Activated naive CD8-positive, alpha-beta T cell treated with anti-CD3 and anti-CD28 coated beads for 36 hours (primary cell): ENCODE measurements at places on chromosomes 7 and 10. TPM values are rescaled to one million over a fixed set of nuclear protein-coding genes. Genes with fewer than 3 reads are reported as not detected.
A peak's percentile ranks its signal among the peaks of the same experiment; 100 is the strongest.

DHX32 gene
- total RNA-seq, result 27.8 TPM

GRCh38 chr10:16583382-16583781, 61.7 kb upstream of the C1QL3 start:
- no peak for DNase-seq
- no peak overlapping the region for H3K27ac ChIP-seq
- H3K4me1 ChIP-seq, result no peaks in the 10 kb centered on the region

- H3K27me3 ChIP-seq, result no peaks in the 10 kb centered on the region
- no peaks in the 10 kb centered on the region for H3K4me1 ChIP-seq
- no peak overlapping the region for H3K4me3 ChIP-seq
Observed at GRCh38 chr7:86199881-86200614, 443.7 kb upstream of the GRM3 start.

DNA sequence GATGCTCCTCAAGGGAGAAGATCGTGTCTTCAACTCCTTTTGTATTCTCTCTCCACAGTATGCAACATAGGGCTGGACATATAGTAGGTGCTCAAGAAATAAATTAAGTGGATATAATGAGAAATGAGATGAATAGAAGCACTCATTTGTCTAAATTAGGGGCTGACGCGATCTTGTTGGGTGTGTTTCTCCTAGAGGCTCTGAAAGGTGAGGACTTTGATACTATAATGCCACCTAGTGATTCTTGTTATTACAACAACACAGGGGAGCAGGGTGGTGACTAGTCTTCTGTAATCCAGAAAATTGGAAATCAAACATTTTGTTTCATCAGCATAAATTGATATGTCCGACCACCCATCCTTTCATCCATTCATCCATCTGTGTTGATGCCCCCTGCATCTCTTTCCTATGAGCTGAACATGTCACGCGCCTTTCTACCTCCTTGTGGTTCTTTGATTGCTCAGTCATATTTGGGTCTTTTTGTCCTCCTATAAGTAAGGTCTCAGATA, 3.5 kb upstream of the CFAP58 start:
- no peaks in the 10 kb centered on the region for H3K27me3 ChIP-seq
- peaks cover 25% of the 10 kb centered on the region for H3K4me1 ChIP-seq
- H3K4me3 ChIP-seq, result no peak overlapping the region
- no peak overlapping the region for H3K27ac ChIP-seq
- no peak for DNase-seq

AOAH gene
- 5.3 TPM for total RNA-seq

PDSS1 gene
- 30.7 TPM for total RNA-seq

- H3K4me1 ChIP-seq, result peaks cover 4% of the 10 kb centered on the region
- no peak overlapping the region for H3K27ac ChIP-seq
- H3K36me3 ChIP-seq, result no peaks in the 10 kb centered on the region
- DNase-seq, result no peak
- no peak overlapping the region for H3K4me3 ChIP-seq
Observed at GRCh38 chr10:279655-280054, 144.4 kb downstream of the ZMYND11 start.

DNA sequence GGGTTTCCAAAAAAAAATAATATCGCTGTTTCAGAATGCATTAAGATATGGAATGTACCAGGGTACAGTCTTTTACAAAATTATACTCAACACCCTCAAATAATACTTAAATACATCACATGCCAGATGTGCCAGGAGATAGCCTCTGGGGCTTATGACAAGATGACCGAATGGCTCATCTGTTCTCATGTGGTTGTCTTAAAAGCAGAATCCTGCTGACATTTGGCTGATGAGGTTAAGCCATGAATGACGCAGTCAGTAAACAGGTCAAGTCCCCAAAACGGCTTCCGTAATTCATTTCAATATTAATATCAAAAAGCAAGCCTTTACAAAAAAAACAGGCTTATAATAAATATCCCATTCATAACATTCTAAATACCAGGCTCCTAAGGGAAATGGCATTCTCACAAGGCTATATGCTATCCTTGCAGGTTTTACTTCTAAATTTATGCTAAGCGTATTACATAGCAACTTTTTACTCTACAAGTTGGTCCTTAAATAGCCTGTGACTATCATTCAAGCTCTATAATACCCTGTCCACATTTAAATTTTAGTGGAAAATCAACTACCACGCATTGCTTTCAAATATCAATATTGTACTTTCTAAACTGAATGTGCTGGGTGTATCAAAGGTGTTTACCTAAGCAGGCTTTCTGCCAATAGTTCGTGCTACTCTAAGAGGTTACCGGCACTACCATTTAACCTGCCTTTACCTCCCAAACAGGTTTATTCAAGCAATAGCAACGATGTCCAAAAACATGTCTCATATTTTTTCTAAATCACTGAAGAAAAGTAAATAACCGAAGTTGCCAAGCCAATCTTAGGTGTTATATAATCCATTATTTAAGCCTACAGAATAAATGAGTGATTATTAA, 15.6 kb downstream of the SMURF1 start:
- no peak overlapping the region for H3K27ac ChIP-seq
- H3K4me3 ChIP-seq, result no peak overlapping the region
- peaks cover 4% of the 10 kb centered on the region for H3K36me3 ChIP-seq
- H3K4me1 ChIP-seq, result peaks cover 41% of the 10 kb centered on the region

OR2A42 gene
- not detected for total RNA-seq

DNA sequence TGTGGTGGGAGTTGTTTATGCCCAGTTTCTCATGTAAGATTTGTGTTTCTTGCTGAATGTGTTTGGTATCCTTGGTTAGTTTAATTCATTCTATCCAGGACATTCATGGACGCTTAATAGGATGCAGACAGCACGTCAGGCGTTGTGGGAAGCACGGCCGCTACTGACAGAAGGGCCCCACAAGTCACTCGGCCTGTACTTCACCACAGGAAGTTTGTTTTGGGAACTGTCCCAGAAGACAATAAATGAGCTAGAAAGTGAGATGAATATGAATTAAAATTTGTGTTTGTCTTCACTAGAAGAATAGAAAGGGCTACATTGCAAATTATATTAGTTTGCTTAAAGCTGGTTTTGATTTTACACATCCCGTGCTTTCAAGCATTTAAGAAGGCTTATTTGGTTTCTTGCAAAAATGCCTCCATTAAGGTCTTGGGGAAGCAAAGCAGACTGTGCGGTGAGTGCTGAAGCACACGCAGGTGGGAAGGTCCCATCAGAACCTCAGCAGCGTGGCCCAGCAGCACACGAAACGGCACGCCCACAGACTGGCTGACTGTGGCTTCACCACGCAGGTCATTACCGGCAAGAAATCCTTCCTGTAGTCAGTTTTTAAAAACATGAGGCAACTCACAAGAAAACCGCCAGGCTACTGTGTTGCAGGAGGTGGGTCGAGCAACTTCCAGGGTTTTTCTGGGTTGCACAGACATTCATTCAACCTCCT, 74.1 kb downstream of the VIPR2 start:
- DNase-seq, result peak; percentile 21
- H3K4me1 ChIP-seq, result peaks cover 19% of the 10 kb centered on the region
- peaks cover 4% of the 10 kb centered on the region for H3K27me3 ChIP-seq
- no peaks in the 10 kb centered on the region for H3K36me3 ChIP-seq
- no peak overlapping the region for H3K4me3 ChIP-seq

NUTM2A gene
- total RNA-seq, result 0.66 TPM

GRCh38 chr7:125074141-125074540, 144.5 kb upstream of the POT1 start:
- H3K27me3 ChIP-seq, result no peaks in the 10 kb centered on the region
- no peak for DNase-seq

FANK1 gene
- total RNA-seq, result 1.1 TPM

DNA sequence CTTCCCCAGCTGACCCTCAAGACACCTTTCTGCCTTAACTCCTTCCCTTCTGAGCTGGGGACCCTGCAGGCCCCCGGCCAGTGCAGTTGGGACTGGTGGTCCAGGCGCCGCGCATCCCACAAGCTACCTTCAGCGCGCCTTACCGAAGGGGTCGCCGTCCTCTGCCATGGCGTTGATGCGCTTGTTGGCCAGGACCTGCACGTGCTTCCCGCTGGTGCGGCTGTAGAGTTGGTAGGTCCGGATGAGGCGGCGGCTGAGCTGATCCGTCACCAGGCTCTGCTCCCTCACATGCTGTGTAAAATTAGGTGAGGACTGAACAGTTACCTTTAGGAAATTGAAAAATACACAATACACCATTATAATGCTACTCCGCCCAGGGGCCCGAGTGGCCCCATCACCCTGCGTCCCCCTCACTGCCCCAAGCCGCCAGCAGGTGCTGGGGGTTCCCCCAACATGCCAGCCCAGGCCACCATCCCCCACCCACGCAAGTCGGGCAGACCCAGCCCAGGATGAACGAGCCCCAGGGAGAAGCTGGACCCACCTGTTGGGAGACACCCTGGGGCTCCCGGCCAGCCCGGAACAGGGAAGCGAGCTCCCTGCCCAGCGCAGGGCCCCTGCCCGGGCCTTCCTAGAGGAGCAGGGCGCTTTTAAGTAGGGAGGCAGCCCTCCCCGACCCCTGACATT, 1.2 kb downstream of the FGF8 start:
- H3K27me3 ChIP-seq, result peaks cover 74% of the 10 kb centered on the region
- no peak for DNase-seq
- peaks cover 20% of the 10 kb centered on the region for H3K36me3 ChIP-seq
- H3K4me1 ChIP-seq, result peaks cover 21% of the 10 kb centered on the region
- H3K27ac ChIP-seq, result no peak overlapping the region
- no peak overlapping the region for H3K4me3 ChIP-seq

MTERF1 gene
- total RNA-seq, result 20.4 TPM

- no peak overlapping the region for H3K27ac ChIP-seq
- H3K27me3 ChIP-seq, result peaks cover 15% of the 10 kb centered on the region
- no peak overlapping the region for H3K4me3 ChIP-seq
- H3K36me3 ChIP-seq, result no peaks in the 10 kb centered on the region
Observed at GRCh38 chr7:98077762-98078161, 28.9 kb upstream of the LMTK2 start.

ZNF503 gene
- total RNA-seq, result 0.33 TPM

GRCh38 chr7:28290496-28290895, 109.9 kb upstream of the JAZF1 start:
- no peak overlapping the region for H3K27ac ChIP-seq
- no peak for DNase-seq
- peaks cover 32% of the 10 kb centered on the region for H3K27me3 ChIP-seq
- H3K4me1 ChIP-seq, result peaks cover 16% of the 10 kb centered on the region
- no peak overlapping the region for H3K4me3 ChIP-seq
- no peaks in the 10 kb centered on the region for H3K36me3 ChIP-seq

SLC18A2 gene
- total RNA-seq, result not detected

- H3K27ac ChIP-seq, result no peak overlapping the region
- H3K4me1 ChIP-seq, result no peaks in the 10 kb centered on the region
- no peak overlapping the region for H3K4me3 ChIP-seq
Observed at GRCh38 chr7:96982586-96982985, 22.8 kb upstream of the DLX6 start.

SPAM1 gene
- not detected for total RNA-seq

DNA sequence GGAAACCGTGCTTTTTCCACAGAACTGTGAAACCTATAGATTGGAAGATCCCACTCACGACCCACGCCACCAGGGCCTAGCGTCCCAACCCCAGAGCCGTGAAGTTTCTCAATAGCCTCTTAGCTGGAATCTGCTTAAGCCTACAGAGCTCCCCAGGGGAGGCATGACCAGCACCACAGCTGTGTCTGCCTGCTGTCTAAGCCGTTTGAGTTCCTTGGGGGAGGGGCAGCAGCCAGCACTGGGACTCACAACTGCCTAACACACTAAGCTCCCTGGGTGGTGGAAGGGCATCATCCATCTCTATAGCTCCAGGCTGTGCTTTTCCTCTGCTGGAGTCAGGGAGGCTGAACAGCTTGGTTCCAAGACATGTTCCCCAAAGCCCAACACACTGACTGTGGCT, 26.0 kb upstream of the TMEM140 start:
- H3K36me3 ChIP-seq, result peaks cover 16% of the 10 kb centered on the region
- no peak overlapping the region for H3K4me3 ChIP-seq
- no peaks in the 10 kb centered on the region for H3K4me1 ChIP-seq

MYOZ1 gene
- total RNA-seq, result not detected

MRPL43 gene
- total RNA-seq, result 58.1 TPM

DNA sequence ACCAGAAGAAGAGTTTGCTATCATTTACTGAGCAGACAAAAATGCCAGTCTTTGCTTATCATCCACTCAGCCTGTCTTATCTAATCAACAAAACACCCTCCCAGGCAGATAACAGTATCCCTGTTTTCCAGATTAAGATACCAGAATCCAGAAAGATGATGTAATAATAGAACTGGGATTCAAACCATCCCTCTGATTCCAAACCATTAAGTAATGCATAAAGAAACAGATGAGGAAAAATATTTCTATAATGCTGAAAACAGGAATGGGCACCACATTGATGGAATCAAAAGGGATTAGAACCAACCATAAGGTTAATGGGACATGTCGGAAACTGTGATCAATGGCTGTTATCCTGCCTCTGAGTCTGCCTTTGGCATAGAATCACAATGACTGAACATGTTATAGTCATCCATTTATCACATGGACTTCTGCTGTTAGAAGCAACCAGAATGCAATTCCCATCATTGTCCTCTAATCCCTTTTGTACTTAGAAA, 92.1 kb upstream of the RSU1 start:
- H3K4me3 ChIP-seq, result no peak overlapping the region
- no peak for DNase-seq
- H3K4me1 ChIP-seq, result peaks cover 8% of the 10 kb centered on the region
- no peaks in the 10 kb centered on the region for H3K27me3 ChIP-seq

- H3K27me3 ChIP-seq, result peaks cover 13% of the 10 kb centered on the region
- no peak overlapping the region for H3K4me3 ChIP-seq
- no peaks in the 10 kb centered on the region for H3K36me3 ChIP-seq
- no peak overlapping the region for H3K27ac ChIP-seq
Observed at GRCh38 chr10:4498711-4499251, 327.2 kb upstream of the AKR1E2 start.

DNA sequence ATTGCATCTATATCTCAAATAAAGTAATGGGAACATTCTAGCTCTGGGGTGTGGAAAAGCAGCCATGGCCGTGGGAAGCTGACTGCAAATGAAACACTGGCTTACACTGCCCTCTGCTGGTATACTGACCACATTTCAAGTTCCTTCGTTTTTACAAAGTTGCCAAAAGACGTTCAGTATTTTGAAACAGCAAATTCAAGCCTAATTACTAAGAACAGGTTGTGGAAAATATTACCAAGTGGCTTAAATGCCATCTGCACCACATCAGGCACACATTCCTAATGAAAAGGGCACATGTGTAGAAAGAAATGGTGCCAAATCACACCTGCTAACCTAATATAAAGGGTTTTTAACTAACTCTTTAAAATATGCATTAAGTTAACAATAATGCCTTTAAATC, 83.9 kb downstream of the JAZF1 start:
- no peak overlapping the region for H3K27ac ChIP-seq
- peaks cover 8% of the 10 kb centered on the region for H3K4me1 ChIP-seq
- DNase-seq, result peak; percentile 23
- no peak overlapping the region for H3K4me3 ChIP-seq

- no peaks in the 10 kb centered on the region for H3K4me1 ChIP-seq
- DNase-seq, result no peak
- no peaks in the 10 kb centered on the region for H3K36me3 ChIP-seq
- no peak overlapping the region for H3K27ac ChIP-seq
- H3K4me3 ChIP-seq, result no peak overlapping the region
- peaks cover 28% of the 10 kb centered on the region for H3K27me3 ChIP-seq
Observed at GRCh38 chr10:9381733-9382532, 1327.4 kb downstream of the GATA3 start.

GRCh38 chr7:16212610-16213009, 208.7 kb downstream of the CRPPA start:
- no peak overlapping the region for H3K4me3 ChIP-seq
- no peaks in the 10 kb centered on the region for H3K36me3 ChIP-seq
- no peak for DNase-seq
- H3K27me3 ChIP-seq, result no peaks in the 10 kb centered on the region

GRCh38 chr10:119473771-119474170, 68.7 kb downstream of the RGS10 start:
- H3K4me3 ChIP-seq, result no peak overlapping the region
- no peaks in the 10 kb centered on the region for H3K36me3 ChIP-seq
- DNase-seq, result no peak
- no peaks in the 10 kb centered on the region for H3K27me3 ChIP-seq
- peaks cover 23% of the 10 kb centered on the region for H3K4me1 ChIP-seq
- no peak overlapping the region for H3K27ac ChIP-seq

GRCh38 chr10:67697724-67698131, 1.7 kb upstream of the CTNNA3 start:
- H3K36me3 ChIP-seq, result no peaks in the 10 kb centered on the region
- H3K4me1 ChIP-seq, result no peaks in the 10 kb centered on the region
